ENCODE measurements at places on chromosomes 6 and 20.
A peak's percentile ranks its signal among the peaks of the same experiment; 100 is the strongest.

DNA sequence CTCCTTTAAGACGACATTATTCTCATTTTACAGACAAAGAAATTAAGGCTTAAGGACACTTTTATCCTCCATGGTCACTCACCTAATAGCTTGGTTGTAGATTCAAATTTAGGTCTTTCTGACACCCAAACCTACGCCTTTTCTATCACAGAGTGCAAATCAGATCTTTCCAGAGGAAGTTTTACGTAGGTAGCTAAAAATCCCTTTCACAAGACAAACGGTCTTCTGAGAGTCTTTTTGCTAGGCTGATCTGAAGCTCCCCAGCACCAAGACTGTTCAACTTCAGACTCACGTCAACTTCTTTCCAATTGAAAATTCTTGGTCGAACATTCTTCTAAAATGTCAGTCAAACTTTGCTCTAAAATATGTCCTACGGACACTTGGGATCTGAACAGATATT, 46.5 kb downstream of the BLOC1S5 start:
- no peak for DNase-seq

GRCh38 chr6:44221291-44221960, 2.0 kb upstream of the SLC29A1 start:
- peak; percentile 85 for DNase-seq

DNA sequence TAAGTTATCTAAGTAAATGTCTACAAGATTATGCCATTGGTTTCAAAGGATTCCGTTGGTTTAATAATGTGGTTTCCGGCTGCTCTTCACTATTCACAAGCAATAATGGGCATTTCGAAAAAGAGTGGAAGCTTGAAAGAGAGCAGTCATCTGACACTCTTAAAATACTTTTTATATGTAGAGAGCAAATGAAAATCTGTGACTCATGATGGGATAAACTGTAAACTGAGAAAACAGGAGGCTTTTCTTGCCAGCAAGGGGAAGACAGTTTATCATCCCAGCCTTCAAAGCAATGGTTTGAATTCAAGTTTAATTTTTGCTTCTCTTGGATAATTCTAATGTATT, 145.7 kb downstream of the KHDC1L start:
- peak; percentile 35 for DNase-seq

GRCh38 chr6:54102238-54102637, 9.0 kb upstream of the MLIP start:
- no peak for DNase-seq

DNA sequence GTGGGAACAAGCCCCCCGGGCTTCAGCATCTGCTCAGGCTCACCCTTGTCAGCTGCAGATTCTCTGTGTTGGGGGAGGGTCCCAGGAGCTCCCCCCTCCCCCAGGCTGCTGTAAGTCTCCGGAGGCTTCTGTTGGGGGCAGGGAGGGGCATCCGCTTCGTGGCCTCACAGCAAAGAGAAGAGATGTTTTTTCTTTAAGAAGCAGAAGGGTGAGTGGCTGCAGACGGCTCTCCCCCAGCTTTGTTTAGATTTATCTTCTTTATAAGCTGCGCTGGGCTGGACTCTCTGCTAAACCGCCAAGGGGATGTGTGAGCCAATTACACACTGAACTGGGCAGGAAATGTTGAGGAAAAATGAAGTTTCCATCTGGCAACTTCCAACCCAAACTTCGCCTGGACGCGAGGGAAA, 48.7 kb upstream of the GATA5 start:
- DNase-seq, result no peak

DNA sequence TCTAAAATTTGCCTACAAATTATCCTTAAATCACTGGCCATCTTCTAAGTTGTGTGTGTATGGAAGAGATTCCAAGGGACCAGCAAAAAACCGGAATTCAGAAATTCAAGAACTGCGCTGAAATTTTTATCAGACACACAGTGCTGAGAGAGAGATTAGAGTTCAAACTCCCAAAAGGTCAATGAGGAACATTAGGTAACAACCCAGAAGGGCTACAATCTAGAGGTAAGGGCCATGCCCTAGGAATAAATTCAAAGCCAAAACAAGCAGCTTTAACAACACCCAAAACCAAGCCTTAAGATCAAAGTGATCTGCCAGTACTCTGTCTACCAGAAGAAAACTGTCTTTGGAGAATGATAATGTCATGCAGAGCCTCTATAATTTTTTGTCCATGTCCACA, 17.8 kb downstream of the SRSF12 start:
- no peak for DNase-seq

DNA sequence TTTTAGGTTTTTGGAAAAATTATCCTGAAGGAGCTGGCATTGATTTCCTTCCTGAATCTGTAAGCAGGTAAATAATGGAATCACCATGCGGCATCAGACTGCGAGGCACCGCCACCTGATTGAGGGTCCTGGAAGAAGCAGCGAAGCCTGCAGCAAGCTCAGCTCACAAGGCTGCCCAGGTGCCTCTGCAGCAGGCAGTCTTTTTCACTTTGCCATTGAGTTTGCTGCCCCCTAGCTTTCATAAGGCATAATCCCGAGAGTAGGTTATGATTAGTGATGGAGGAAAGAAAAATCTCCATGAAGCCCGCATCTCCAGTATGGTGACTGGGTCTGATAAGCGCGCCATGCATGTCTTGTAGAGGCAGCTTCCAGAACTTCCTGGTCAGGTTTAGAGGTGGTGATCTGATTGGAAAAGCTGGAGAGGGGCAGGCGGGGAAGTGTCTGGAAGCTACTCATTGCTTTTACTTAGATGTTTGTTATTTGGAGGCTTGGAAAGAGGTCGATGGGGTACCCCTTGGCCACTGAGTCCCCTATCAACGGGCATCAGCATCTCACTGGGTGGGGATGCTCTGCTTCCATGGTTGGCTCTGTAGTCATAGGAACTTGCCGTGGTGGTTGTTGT, 26.7 kb downstream of the IYD start:
- peak; percentile 66 for DNase-seq

DNA sequence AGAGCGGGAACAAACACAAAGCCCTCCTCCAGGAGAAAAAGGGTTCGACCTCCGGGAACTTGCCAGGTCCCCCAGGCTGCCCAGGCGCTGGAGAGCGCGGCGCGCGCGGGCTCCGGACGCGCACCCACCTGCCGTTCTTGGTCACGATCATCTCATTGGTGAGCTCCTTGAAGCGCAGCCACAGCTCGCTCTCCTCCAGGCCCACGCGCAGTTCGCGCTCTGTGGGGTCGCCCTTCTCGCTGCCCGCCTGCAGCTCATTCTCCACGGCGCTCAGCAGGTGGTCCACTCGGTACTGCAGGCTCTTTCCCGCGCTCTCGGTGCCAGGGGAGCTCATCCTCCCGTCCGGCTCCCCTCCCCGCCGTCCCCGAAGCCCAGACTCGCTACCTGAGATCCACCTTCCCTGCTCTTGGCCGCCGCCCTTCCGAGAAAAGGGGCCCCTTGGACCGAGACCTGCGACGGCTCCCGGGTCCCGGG, 356 bp downstream of the TBXT start:
- no peak for DNase-seq

GRCh38 chr6:107493158-107494057, 3.5 kb downstream of the SOBP start:
- DNase-seq, result peak; percentile 5

DNA sequence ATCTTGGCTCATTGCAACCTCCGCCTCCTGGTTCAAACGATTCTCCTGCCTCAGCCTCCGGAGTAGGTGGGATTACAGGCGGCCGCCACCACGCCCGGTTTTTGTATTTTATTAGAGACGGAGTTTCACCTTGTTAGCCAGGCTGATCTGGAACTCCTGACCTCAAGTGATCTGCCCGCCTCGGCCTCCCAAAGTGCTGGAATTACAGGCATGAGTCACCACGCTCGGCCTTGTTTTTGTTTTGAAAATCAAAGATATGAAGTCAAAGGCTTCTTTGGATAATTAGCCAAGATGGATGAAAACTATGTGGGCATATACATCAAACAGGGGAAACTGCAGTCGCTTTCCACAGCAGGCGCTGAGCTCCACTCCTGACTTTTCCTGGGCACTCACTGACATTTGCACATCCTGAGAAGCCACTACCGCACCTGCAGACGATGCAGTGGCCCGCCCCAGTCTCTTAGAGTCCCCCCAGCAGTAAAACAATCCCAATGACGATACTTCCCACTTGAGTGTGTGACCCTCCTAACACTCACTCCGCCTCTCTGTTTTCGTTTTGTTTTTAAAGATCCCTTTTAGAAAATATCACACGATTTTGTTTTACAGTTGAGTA, 44.1 kb downstream of the GJA1 start:
- DNase-seq, result no peak

DNA sequence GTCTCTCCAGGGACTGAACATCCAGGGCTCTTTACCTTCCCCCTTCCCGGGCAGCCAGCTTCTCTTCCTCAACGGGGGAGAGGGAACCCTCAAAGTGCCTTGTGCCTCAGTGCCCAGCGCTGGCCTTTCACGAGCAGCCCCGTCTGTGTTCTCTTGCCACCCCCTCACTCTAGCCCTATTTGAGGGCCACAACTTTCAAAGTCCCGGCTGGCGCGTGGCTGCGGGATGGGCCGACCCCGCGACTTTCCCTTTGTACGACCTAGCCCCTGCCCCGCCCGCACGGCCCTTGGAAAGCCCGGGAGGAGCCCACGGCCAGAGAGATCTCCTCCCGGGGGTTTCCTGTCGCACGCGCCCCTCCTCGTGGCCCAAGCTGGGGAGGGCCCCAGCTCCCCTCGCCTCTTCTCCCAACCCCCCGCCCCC, 559 bp downstream of the SCRT2 start:
- no peak for DNase-seq

- DNase-seq, result no peak
These were observed 155.4 kb upstream of the MARCKS start for GRCh38 chr6:113701552-113702254.

GRCh38 chr6:43682724-43683429, 4.7 kb downstream of the MRPS18A start:
- DNase-seq, result no peak

All from urothelium cell line (cell line).